ENCODE measurements at places on chromosomes 12 and 14. TPM values are rescaled to one million over a fixed set of nuclear protein-coding genes. Genes with fewer than 3 reads are reported as not detected.

The SERPINA10 gene
- total RNA-seq: not detected

DNA sequence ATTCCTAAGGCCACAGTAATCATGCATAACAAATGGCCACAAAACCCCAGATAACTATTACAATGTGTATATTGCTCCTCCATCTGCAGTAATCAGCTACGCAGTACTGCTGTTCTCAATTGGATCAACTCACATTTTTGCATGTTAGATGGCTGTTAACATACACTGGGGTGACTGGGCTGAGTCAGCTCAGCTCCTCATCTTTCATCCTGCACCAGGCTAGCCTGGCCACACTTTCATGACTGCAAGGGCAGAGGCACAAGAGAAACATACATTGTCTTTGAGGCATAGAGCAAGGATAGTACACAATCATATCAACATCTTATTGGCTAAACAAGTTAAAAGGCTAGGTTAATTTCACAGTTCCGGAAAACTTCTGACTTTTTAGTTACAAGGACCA lies 306.6 kb downstream of the SLC6A15 start:
- no peaks in the 10 kb centered on the region for H3K27me3 ChIP-seq
- H3K4me1 ChIP-seq: no peaks in the 10 kb centered on the region
- H3K4me3 ChIP-seq: no peak overlapping the region
- no peak overlapping the region for H3K27ac ChIP-seq
- no peak for DNase-seq

DNA sequence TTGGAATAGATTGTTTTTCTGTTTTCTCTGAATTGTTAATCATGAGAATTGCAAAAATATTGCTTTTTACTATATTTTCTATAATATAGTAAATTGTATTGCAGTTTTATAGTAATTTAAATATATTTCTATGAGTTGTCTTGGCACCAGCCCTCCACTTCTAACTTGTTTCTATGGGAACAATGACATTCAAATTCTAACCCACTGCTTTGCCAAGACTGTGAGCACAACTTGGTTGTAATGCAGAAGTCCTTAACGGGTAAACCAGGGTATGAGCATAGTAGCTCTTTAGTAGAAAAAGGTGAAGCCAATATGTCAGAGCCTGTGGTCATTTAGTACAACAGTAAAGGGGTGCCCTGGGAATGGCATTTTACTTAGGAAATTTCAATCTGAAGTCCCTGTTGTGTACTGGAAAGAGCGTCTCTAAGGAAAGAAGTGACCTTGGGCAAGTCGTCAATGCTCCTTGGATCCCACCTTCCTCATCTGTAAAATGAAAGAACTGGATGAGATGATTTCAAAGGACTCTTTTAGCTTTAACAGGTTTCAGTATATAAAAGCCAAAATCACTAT lies 283.3 kb downstream of the ATP23 start:
- no peak overlapping the region for H3K27ac ChIP-seq
- H3K4me3 ChIP-seq: no peak overlapping the region
- no peaks in the 10 kb centered on the region for H3K27me3 ChIP-seq
- no peak for DNase-seq
- H3K36me3 ChIP-seq: no peaks in the 10 kb centered on the region
- H3K4me1 ChIP-seq: no peaks in the 10 kb centered on the region

The CMTM5 gene
- not detected for total RNA-seq

The INHBC gene
- not detected for total RNA-seq

GRCh38 chr14:43481864-43482263 lies 1025.2 kb downstream of the FSCB start:
- H3K4me3 ChIP-seq: no peak overlapping the region
- no peak overlapping the region for H3K27ac ChIP-seq
- no peaks in the 10 kb centered on the region for H3K4me1 ChIP-seq
- DNase-seq: no peak

The ZDHHC22 gene
- total RNA-seq: not detected

GRCh38 chr14:60311417-60311816 lies 62.4 kb downstream of the PPM1A start:
- no peak for DNase-seq
- H3K27me3 ChIP-seq: peaks cover 9% of the 10 kb centered on the region
- no peak overlapping the region for H3K4me3 ChIP-seq

The TSPAN8 gene
- not detected for total RNA-seq

- DNase-seq: peak; percentile 7
- H3K27me3 ChIP-seq: no peaks in the 10 kb centered on the region
- no peaks in the 10 kb centered on the region for H3K4me1 ChIP-seq
- H3K27ac ChIP-seq: no peak overlapping the region
Observed at GRCh38 chr12:40325349-40325960, 100.7 kb downstream of the LRRK2 start.

- H3K4me3 ChIP-seq: no peak overlapping the region
- DNase-seq: peak; percentile 65
- peaks cover 19% of the 10 kb centered on the region for H3K27me3 ChIP-seq
- H3K27ac ChIP-seq: no peak overlapping the region
- H3K4me1 ChIP-seq: no peaks in the 10 kb centered on the region
- H3K36me3 ChIP-seq: no peaks in the 10 kb centered on the region
Observed at GRCh38 chr14:67526676-67527459, 6.2 kb upstream of the PLEKHH1 start.

- H3K27ac ChIP-seq: peak overlapping the region; percentile 60
- no peaks in the 10 kb centered on the region for H3K27me3 ChIP-seq
- peaks cover 50% of the 10 kb centered on the region for H3K4me1 ChIP-seq
- no peak for DNase-seq
Observed at GRCh38 chr14:24207104-24207551, 1.6 kb downstream of the TSSK4 start.

GRCh38 chr12:2074792-2075191 lies 22.0 kb downstream of the CACNA1C start:
- H3K4me1 ChIP-seq: no peaks in the 10 kb centered on the region
- no peak overlapping the region for H3K4me3 ChIP-seq
- H3K27me3 ChIP-seq: no peaks in the 10 kb centered on the region

The HHIPL1 gene
- total RNA-seq: 0.07 TPM

DNA sequence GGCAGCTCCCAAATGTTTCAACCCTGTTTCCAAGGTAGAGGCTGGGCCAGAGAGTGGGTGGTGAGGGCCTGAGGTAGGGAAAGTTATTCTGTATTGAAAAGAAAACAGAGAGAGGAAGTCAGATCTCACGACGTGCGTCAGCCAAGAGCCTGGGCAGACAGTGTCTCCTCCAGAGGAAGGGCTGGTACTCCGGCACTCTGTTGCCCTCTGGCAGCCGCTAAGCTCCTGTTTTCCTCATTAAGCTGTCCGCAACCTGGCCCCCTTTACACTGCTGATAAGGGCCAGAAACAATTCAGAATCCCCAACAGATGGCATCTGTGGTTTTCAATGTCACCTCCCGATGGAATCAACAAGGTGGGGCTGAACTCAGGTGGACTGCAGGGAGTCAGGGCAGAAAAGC lies 26.0 kb upstream of the LTBP2 start:
- H3K27me3 ChIP-seq: no peaks in the 10 kb centered on the region
- H3K27ac ChIP-seq: no peak overlapping the region
- H3K4me1 ChIP-seq: no peaks in the 10 kb centered on the region
- DNase-seq: no peak

Measured in activated CD8-positive, alpha-beta T cell treated with anti-CD3 and anti-CD28 coated beads for 36 hours (primary cell).